T-helper 17 cell (primary cell): ENCODE measurements at places on chromosomes 7 and 10. TPM values are rescaled to one million over a fixed set of nuclear protein-coding genes. Genes with fewer than 3 reads are reported as not detected.

- peaks cover 5% of the 10 kb centered on the region for H3K4me1 ChIP-seq
- no peak overlapping the region for H3K4me3 ChIP-seq
- peaks cover 14% of the 10 kb centered on the region for H3K27me3 ChIP-seq
- H3K36me3 ChIP-seq = peaks cover 3% of the 10 kb centered on the region
- H3K27ac ChIP-seq = no peak overlapping the region
Observed at GRCh38 chr10:89425000-89425399, 10.6 kb downstream of the IFIT5 start.

FBXO24 gene
- 0.31 TPM for total RNA-seq

DNA sequence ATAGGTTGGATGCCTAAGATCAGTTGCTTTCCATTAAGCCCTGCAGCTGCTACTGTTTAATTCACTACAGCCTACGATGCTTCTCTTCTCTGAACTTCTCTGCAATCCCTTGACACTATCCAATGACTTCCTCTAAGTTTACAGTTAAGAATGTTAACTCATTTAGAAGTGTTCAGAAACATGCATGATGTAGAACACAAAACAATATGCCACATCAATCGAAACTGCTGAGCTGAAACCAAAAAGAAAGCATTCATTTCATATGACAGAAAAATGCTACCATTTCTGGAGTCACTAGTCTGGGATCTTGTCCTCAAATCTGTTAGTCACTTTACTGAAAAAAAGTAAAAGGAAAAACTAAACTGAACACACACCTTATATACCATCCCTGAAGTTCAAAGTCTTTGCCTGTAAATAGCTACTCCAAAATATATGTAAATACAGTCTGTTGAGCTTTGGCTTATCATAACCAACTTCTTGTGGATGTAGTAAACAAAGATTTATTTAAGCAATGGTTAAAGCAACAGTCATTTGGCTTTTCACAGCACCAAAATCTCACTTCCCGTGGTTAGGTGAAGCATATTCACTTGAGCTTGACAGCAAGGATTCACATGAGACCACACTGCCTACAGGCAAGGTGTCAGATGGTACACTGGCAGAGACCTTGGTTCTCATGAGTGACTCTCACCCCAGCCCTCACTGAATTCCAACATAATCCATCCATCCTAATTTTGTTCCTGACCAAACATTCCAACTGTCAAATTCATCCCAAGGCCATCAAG is 187.0 kb downstream of the PPP1R17 start:
- no peaks in the 10 kb centered on the region for H3K36me3 ChIP-seq
- DNase-seq = no peak
- no peaks in the 10 kb centered on the region for H3K4me1 ChIP-seq
- H3K27ac ChIP-seq = no peak overlapping the region

CPA5 gene
- 2.5 TPM for total RNA-seq

- no peaks in the 10 kb centered on the region for H3K4me1 ChIP-seq
- H3K36me3 ChIP-seq = no peaks in the 10 kb centered on the region
- no peak overlapping the region for H3K27ac ChIP-seq
- H3K4me3 ChIP-seq = no peak overlapping the region
- H3K27me3 ChIP-seq = no peaks in the 10 kb centered on the region
Observed at GRCh38 chr10:44627591-44628354, 242.9 kb upstream of the CXCL12 start.

GRCh38 chr7:90469554-90469953 is at the start of gene PTTG1IP2:
Gene PTTG1IP2, plus strand, starts transcription at chr7:90469639. Its CDS starts 148 bp downstream, at chr7:90469787.
- no peak within 1 kb of the TSS for H3K4me3 ChIP-seq
- DNase-seq = no peak
- no peaks in the 10 kb centered on the region for H3K36me3 ChIP-seq
- H3K27ac ChIP-seq = no peak within 1 kb of the TSS
- H3K4me1 ChIP-seq = no peaks in the 10 kb centered on the region

DNA sequence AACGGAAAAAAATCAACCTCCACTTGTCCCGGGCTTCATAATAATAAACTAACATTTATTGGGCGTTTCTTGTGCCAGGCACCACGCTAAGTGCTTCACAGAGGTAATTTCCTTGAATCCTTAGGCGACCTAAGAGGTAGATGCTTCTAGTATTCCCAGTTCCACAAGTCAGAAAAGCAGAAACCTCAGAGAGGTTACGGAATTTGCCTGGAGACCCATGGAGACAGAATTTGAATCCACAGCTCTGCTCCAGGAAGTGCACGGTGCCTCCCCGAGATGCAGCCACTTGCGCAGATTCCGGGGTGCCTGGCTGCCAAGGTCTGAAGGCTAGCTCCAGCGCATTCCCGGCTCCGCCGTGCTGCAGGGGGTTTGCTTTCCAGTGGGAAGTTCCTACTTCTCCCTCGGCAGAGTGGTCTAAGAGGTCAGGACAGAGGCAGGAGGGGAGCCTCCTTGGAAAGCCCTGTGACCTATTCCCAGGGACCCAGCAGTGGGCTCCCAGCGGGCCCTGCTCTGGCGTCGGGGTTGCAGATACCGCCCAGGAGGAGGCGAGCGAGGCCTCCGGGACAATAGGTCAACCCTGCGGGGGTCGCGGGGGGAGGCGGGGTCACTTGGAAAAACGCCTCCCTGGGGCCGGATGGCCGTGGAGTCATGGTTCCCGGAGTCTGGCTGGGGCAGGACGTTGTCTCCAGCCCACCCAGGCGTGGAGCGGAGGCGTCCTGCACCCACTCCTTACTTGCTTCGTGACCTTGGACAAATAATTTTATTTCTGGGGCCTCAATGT is 10.1 kb upstream of the NKX2-3 start:
- H3K4me3 ChIP-seq = peak overlapping the region; percentile 68
- no peak for DNase-seq
- H3K36me3 ChIP-seq = peaks cover 3% of the 10 kb centered on the region

GPR158 gene
- not detected for total RNA-seq

DNA sequence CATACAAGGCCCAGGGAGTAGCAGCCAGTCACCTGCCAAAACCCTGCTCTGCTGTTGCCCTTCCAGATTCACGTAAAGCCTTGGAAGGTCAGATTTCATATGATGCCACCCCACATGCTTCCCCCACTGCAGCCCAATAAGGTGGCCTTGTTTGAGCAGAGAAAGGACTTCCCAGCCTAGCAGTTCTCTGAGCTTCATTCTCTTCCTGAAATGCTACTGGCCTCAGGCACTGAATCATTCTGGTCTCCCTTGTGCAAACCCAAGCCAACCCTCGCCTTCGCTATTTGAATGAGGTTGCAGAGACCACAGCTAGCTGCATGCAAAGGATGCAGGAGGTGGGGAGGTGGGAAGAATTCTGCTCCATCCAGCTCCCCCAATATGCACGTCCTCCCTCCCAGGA is 60.3 kb upstream of the PLXNA4 start:
- no peak overlapping the region for H3K27ac ChIP-seq
- H3K4me1 ChIP-seq = no peaks in the 10 kb centered on the region
- no peak overlapping the region for H3K4me3 ChIP-seq
- DNase-seq = no peak
- H3K27me3 ChIP-seq = peaks cover 18% of the 10 kb centered on the region

NKX1-2 gene
- not detected for total RNA-seq

MAPK8 gene
- 35.8 TPM for total RNA-seq
